Mesothelial cell of epicardium (in vitro differentiated cells): ENCODE measurements at places on chromosomes 5 and 9. TPM values are rescaled to one million over a fixed set of nuclear protein-coding genes. Genes with fewer than 3 reads are reported as not detected.

Gene IGFBPL1
- total RNA-seq = 0.27 to 0.34 TPM in 2 of 3 replicates, not detected in the other

Gene STXBP1
- 94.9 to 112 TPM (median 105 TPM) in 3 replicates for total RNA-seq

GRCh38 chr5:137292461-137293027 lies 206.6 kb downstream of the SPOCK1 start:
- H3K27me3 ChIP-seq = peaks cover 32% of the 10 kb centered on the region
- H3K36me3 ChIP-seq = no peaks in the 10 kb centered on the region
- no peak overlapping the region for H3K4me3 ChIP-seq
- H3K4me1 ChIP-seq = no peaks in the 10 kb centered on the region
- no peak for DNase-seq

DNA sequence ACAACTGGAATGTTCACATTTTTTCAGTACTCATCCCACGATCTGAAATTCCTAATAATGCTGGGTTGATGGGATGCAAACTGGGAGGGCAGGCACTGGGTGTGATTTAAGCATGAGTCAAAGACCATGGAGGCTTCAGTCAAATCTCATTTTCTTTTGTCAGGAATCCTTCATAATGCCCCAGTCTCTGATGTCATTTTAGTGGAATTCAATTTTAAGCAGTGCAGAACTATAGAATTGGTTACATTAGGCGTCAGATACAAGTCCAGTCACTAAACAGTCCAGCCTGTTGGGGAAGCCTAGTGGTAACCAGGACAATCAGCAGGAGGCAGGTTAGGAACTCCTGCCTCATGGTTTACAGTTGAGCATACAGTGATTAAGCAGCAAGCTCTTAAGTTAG lies 41.0 kb upstream of the TMEM215 start:
- no peak for DNase-seq
- no peak overlapping the region for H3K4me3 ChIP-seq
- H3K27ac ChIP-seq = no peak overlapping the region
- H3K36me3 ChIP-seq = no peaks in the 10 kb centered on the region
- H3K4me1 ChIP-seq = no peaks in the 10 kb centered on the region
- no peaks in the 10 kb centered on the region for H3K27me3 ChIP-seq

GRCh38 chr9:137680444-137681358 lies 61.9 kb downstream of the EHMT1 start:
- peak overlapping the region; percentile 61 for H3K27ac ChIP-seq
- H3K4me3 ChIP-seq = no peak overlapping the region
- peaks cover 28% of the 10 kb centered on the region for H3K4me1 ChIP-seq
- no peaks in the 10 kb centered on the region for H3K27me3 ChIP-seq
